ENCODE measurements at places on chromosomes 16 and 17.

DNA sequence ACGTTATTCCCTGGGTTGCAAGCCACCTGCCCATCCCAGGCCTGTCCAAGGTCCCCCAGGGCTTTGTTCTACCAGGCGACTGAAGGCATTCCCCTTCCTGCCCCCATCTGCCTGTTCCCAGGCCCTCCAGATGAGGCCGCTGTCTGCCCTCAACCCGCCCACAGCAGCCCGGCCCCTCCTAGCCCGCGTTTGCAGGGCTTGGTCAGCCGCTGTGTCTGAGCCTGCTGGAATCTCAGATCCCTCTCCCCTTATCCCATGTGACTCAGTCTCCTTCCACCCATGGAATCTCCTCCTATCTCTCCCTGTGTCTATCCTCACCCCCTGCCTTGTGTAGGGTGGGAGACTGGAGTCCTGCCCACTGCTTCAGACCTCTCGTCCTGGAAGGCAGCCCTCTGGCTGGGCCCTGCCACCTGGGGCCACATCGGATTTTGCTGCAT is 186.0 kb upstream of the TNRC6C start:
- no peak for DNase-seq

DNA sequence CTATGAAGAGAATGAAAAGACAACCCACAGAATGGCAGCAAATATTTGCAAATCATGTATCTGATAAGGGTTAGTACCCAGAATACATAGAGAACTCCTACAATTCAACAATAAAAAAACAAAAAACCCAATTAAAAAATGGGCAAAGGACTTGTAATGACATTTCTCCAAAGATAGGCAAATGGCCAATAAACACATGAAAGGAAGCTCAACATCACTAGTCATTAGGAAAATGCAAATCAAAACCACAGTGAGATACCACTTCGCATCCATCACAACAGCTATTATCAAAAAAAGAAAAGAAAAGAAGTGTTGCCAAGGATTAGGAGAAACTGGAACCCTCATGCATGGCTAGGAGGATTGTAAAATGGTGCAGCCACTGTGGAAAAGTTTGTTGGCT is 45.1 kb upstream of the ARL6IP1 start:
- DNase-seq, result no peak

DNA sequence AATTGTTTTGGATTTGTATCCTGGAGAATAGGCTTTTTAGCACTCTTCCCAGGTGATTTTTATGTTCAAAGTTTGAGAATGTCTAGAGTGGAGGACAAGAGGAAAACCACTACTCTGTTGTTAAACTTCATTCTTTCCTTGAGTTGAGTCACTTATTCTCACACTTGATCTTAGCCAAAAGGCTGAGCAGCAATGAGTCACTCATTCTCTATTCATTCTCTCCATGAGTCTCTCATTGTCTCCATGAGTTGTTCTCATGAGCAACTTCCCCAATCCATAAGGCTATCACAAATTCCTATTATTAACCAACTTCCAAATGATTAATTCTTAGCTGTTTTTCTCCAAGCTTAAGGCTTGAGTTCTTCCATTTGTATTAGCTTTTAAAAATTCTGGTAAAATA is 1393.3 kb downstream of the CDH8 start:
- DNase-seq, result peak; percentile 37

DNA sequence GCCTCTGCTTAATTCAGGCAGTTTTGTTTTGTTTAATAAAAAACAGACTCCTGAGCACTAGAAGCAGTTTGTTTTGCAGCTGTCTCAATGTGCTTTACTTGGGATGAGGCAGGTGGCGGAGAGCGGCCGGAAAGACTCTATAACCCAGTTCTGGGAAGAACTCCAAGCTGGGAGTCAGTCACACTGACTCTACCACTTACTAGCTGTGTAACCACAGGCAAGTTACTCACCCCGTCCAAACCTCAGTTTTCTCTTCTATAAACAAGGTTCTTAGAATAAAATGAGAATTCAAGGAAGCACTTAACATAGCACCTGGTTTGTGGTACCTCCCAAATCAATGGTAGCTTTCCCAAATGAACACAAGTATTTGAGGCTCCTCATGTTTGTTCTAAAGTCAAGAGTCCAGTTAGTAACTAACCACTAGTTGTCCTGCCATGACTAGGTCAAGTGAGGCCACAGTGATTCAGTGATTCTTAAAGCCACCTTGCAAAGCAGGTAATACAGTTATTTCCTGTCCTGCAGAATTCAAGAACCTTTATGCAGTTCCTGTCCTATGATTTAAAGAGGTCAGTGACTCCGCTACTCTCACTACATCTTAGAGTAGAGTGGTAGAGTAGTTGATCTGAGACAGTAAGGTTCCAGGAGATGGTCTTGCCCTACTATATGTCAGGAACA is 2.7 kb downstream of the TXNDC17 start:
- DNase-seq, result no peak

DNA sequence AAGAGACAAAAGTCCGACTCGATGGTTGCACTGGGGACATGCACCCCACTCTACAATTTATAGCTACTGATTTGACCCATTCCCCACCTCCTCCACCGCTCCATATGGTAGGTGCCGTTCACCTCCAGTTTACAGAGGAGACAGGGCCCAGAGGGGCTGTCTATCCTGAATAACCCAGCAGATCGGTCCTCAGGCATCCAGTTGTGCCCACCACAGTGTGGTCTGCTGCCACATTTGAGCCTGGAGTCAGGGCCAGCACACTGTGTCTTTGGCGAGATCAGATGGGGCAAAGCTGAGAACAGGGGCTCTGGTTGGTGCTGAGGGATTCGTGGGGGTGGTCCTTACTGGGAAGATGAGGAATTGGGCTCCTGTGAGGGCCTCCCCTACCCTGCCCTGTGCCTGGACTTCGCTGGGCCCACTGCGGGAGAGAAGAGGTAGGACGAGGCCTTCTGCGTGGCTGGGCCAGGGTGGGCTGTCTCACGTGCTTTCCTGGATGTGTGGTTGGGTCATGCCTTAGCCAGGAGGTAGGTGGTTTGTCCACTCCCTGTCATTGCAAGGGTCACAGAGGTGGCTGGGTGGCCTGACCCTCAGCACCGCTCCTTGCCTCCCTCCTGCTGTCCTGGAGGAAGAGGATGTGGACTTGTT is 2.8 kb downstream of the ADCY7 start:
- DNase-seq, result no peak

GRCh38 chr17:58332778-58333735 is 4.5 kb upstream of the TSPOAP1 start:
- no peak for DNase-seq
